Hindlimb muscle (tissue), 1 donor: ENCODE measurements at places on chromosomes 1 and 21.

GRCh38 chr1:203524152-203524551 is 30.2 kb downstream of the OPTC start:
- DNase-seq: no peak

DNA sequence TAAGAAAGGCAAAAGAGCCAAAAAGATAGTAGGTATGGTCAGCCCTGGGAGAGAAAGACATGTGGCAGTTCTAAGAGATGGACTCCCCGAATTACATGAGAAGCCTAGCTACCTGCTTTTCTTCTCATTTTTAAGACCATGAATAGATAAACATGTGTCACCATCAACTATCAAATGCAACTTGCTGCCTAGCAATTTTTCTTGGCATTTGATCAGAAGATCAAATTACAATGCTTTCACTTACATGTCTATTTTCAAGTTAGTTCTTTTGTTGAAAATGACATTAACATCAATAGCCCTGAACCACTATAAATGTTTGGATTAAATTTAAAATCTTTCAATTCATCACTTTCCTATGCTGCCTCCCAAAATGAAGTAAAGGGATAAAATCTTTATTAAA is 212.3 kb downstream of the HHIPL2 start:
- DNase-seq: no peak

GRCh38 chr1:69982992-69983391 is 222.4 kb downstream of the LRRC40 start:
- no peak for DNase-seq

DNA sequence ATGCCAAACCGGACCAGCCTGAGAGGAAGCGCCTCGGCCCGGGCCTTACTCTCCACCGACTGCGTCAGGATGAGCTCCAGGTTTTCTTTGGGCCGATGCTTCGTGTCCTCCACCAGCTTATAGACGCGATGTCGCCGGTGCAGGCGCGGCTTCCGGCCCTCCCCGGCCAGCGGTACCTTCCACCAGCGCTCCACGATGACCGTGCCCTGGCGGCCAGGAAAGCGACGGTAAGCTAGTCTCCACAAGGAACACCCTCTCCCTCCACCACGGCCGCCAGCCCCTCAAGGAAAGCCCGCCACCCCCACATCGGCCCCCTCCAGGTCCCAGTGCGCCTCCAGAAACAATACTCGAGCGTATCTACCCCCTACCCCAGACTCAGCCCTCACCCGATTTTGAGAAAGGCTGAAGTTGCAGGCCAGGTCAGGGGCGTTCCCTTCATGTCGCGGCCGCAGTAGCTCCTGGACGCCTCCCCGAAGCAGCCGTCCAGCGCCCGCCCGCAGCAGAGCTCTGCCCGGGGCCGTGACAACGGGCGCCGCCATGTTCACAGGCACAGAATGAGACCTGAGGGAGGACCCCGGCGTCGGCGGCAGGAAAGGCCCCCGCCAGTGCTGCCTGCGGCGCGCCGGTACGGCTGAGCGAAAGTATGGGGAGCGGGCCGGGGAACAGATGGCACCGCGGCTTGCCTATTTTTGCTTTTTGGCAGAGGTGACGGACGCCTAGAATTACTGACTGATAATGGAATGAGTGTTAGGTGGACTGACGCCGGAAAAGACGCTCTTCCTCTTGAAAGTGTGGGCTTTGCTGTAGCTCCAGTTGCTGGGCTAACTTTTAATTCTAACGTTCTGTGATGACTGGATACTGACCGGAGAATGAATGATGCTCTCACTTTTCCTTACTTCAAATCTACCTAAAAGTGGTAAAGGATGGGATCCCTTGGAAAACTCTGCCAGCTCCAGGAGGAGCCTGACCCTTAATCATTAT is at the start of gene MRPL9:
MRPL9 (minus strand) TSS at position 556 of the 981 bp plus-strand sequence; CDS start at position 539, 17 bp downstream.
- peak; percentile 82 for DNase-seq

DNA sequence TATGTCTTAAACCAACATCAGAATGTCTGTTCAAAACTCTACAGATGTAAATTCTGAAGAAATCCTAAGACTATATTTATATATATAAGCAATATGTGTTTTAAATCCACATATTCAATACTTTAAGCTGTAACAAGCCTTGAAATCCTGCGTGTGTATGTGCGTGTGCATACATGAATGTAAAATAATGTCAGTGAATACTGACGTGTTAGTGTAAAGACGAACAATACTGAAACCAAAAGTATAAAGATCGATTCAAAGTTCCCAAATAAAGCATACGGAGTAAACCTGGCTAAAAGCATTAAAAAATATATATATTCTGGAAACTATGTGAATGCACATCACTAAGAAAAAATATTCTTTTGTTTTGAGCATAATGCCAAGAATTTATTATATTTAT is 668.6 kb upstream of the NCAM2 start:
- DNase-seq: no peak

DNA sequence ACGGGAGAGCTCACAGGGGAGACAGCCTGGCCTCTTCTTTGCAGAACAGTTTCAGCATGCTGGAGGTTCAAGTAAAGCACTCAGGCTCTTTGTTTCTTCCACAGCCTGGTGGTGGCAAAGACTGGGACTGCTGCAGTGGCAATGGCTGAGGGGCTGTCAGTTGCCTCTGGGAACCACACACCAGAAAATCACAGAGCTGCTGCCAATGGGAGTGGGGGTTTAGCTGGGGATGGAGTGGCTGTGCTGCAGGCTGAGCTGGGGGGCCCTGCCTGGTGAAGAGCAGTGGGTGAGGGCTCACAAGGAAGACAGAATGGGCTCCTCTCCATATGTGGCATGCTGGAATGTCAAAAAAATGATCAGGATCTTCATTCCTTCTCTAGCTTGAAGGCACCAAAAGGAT is 25.6 kb upstream of the PTGFR start:
- no peak for DNase-seq

- peak; percentile 68 for DNase-seq
Measured at GRCh38 chr1:156583821-156584622, 4.5 kb downstream of the TTC24 start.

- DNase-seq: no peak
Measured at GRCh38 chr1:145942405-145942804, 15.1 kb upstream of the RBM8A start.

- no peak for DNase-seq
Measured at GRCh38 chr21:29056005-29056404, 17.4 kb downstream of the CCT8 start.

DNA sequence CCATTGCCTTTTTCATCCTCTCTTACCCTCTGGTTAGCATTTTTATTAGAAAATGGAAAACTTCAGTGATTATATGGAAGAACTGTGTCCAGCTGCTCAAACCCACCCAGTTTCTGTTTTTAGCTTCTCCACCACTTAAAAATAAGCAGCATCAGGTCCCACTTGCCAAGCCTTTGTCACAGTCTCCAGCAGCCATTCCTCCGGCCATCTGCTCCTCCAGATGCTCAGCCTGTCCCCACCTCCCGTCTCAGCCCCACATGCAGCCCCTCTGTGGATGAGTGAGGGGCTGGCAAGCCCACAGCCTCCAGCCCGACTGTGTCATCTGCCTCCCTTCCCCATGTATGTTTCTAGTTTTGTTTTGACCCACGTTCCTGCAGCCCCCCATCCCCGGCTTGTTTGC is 289.7 kb downstream of the HHAT start:
- peak; percentile 42 for DNase-seq

- no peak for DNase-seq
Measured at GRCh38 chr1:180177931-180178330, 23.3 kb downstream of the QSOX1 start.

GRCh38 chr1:68321084-68321685 is 88.9 kb upstream of the WLS start:
- peak; percentile 45 for DNase-seq

GRCh38 chr21:41477641-41478318 is 30.2 kb downstream of the TMPRSS2 start:
- DNase-seq: no peak

DNA sequence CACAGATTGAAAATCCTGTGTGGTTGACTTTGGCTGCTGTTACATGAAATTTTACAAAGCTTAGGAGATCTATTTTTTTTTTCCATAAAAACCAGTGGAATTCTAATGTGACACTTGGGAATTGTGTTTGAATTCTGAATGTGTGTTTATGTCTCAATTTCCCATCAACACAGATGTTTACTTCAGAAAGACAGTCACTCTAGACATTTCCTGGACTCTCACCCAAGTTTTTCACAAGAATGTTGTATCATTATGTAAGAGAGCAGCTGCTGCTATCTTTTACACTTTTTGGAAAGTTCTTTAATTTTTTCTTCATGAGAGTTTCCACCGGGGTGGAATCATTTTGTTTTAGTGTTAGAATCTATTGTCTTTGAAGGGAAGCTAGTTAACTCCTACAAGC is 210.1 kb downstream of the GIPC2 start:
- DNase-seq: peak; percentile 11

DNA sequence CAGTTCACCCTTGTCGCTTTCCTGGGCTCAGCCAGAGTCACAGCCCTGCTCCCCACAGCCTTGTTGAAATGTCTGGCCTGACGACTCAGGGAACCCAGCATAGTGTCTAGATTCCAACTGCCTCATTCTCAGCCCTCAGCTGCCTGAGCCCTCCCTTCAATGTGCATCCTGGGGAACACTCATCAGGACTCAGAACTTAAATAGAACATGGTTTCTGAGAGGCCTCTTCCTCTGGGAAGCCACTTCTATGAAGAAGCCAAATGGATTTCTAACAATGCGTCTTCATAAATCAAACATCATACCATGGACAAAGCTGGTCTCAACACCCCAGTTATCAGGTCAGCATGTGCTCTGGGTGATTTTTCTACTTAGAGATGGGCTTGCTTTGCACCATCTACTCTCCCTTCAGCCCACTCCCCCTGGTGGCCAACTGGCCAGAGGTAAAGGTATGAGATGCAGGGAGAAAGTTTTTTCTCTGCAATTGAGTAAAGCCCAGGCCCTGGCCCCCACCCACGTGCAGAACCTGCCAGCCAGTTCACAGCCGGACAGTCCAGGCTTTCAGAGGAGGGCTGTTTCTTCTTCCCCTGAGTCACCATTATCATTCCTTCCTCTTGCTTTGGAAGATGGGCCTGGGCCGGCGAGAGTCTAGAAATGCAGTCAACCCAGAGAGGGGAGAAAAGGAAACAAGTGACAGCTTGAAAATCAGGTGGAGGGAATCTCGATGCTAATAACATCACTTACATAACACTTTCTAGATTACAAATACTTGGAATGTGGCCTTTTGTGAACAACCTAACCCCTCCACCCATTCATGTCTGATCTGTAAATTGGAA is 32.1 kb downstream of the CD244 start:
- DNase-seq: peak; percentile 8

- DNase-seq: peak; percentile 88
Measured at GRCh38 chr1:171654942-171655745, 2.7 kb upstream of the MYOC start.

DNA sequence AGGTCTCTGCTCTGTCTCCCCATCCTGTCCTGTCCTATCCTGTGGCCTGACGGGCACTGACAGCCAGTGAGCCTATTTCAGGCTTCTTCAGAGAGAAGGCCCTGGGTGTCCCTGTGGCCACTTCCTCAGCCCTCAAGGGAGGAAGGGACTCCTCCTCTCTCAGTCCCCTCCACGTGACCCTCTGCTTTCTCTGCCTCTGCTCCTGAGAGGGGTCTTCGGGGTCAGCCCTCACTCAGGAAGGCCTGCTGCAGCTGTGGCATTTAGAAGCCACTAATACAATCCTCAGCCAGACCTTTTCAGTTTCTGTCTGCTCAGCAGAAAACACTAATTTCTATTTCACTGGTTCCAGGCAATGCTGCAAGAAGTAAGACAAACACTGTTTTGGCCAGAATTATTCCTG is 43.6 kb upstream of the ETV3 start:
- DNase-seq: no peak

DNA sequence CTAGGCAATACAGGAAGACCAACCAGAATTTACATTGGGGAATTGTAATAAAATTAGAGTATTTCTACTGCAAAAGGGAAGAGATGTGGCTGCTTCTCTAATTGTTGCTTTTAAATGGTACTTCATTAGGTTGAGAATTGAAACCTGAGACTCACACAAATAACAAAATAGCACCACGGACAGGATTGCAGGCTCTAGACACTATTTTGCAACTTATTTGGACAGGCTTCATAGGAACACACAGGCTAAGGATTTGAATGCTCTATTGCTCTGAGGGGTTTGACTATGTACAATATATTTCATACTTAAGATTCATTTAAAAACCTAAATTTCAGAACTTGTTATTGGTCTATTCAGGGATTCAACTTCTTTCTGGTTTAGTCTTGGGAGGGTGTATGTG is 79.6 kb downstream of the ATP1B1 start:
- DNase-seq: no peak

- no peak for DNase-seq
Measured at GRCh38 chr1:211517006-211517405, 25.0 kb upstream of the RD3 start.

GRCh38 chr1:118984086-118984721 is 3.9 kb downstream of the TBX15 start:
- DNase-seq: peak; percentile 84

DNA sequence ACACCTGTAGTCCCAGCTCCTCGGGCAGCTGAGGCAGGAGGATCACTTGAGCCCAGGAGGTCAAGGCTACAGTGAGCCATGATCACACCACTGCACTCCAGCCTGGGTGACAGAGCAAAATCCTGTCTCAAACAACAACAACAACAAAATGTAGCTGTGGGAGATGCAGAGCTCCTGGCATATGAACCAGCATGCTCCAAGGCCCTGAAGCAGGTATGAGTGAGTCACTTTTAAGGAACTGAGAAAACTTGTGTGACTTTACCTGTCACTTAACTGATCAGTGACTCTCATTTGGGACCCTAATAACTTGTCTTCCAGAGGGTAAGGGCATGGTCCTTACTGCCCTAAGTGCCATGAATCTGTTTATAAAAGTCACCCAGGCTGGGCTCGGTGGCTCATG is 19.4 kb upstream of the TMEM222 start:
- DNase-seq: no peak

- DNase-seq: no peak
Measured at GRCh38 chr1:93704052-93704451, 22.4 kb upstream of the BCAR3 start.

- no peak for DNase-seq
Measured at GRCh38 chr21:26952374-26953066, 14.4 kb downstream of the ADAMTS5 start.

GRCh38 chr1:198622001-198622400 is 16.8 kb upstream of the PTPRC start:
- no peak for DNase-seq
